B cell (primary cell): ENCODE measurements at places on chromosomes 1 and 21.

DNA sequence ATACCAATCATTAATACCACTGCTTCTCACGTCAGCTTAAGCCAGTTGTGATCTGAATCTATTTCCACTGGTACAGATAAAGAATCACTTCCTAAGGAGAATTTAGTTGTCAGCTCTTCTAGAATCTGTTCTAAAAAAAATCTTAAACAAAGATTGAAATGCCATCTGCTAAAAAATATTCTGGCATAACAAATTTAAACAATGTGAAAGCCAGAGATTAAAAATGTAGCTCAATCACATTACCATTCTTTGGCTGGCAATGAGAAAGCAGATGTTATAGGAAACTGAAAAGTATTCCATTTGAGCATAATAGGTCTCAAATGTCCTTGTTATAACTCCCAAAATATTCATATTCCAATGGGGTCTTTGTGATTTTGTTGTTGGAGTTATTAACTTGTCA lies 21.7 kb upstream of the LRRC8B start:
- no peak for DNase-seq

- no peak for DNase-seq
Measured at GRCh38 chr1:93440706-93441105, 7.2 kb upstream of the FNBP1L start.

DNA sequence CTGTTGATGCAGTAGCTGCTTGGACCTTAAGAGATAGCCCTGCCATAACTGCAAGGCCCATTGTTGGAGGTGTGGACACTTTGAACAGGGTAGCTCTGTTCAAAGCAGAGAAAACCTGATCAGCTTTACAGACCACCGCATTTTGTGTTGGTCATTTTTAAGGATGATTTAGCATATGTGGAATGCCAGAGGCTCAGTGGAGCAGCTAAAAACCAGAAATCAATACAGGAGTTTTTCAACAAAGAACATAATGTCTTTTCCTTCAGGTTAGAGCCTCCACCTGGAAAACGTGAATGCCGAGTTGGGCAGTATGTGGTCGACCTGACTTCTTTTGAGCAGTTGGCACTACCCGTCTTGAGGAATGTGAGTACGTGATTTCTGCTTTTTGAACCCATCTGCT lies 5.7 kb downstream of the NTPCR start:
- no peak for DNase-seq

- DNase-seq: no peak
Measured at GRCh38 chr1:43058545-43059360, 100.1 kb upstream of the SLC2A1 start.

GRCh38 chr1:8866173-8866791 lies 12.2 kb downstream of the ENO1 start:
- DNase-seq: no peak

- DNase-seq: no peak
Measured at GRCh38 chr1:41041614-41042270, 20.2 kb upstream of the SLFNL1 start.
